Activated CD4-positive, alpha-beta T cell treated with anti-CD3 and anti-CD28 coated beads, Interleukin-2, amount 50 U/mL, for 4 hours (primary cell): ENCODE measurements at places on chromosomes 1 and 21.

GRCh38 chr1:242449661-242450060 is 74.8 kb downstream of the PLD5 start:
- no peak for DNase-seq

GRCh38 chr21:37445228-37445627 is 78.7 kb downstream of the DYRK1A start:
- no peak for DNase-seq

DNA sequence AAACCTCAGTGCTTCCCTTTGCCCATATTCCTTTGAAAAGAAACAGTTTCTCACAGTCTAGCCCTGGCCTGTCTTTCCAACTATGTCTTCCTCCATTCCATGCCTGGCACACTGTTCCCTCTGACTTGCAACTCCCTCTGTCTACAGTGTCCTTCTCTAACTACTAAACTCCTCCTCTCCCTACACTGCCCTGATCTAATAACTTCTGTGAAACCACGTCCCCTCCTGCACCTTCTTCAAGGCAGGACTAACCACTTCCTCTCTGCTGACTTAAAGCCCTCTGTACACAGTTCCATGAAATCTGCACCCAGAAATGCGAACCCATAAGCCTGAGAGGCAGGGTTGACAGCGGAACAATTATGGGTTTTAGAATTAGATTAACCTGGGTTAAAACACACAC is 62.2 kb upstream of the ATP1B1 start:
- peak; percentile 6 for DNase-seq

DNA sequence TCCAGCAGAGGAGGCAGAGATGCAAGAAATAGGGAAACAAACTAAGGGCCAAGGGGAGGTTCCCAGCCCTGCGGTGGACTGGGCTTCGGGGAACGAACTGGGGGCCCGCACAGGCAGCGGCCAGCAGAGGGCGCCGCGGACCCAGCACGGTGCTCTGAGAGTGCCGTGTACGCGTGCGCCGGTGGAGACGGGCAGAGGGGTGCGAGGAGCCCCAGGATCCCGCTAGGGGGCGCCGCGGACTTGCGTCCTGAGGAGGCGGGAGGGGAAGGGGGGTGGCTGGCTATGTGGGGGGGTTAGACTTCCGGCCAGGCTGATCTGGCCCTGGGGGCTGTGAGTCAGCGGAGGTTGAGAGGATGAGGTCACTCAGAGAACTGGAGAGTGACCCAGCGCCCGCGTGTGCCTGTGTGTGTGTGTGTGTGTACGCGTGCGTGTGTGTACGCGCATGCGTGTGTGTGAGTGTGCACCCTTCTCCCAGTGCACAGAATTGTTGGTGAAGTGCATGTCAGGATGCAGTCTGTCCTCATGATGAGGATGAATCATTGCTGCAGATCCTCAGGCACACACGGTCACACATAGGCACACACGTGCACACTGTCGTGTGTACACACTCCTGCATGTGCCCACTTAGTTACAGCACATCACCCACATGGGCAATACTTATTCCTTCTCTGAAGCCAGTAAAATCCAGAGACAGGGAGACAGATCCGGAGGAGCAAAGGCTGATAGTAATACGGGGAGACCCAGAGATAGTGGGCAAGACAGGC is 17.0 kb downstream of the NES start:
- DNase-seq: peak; percentile 87

- no peak for DNase-seq
These were observed 66.0 kb upstream of the TINAGL1 start for GRCh38 chr1:31510304-31510703.

GRCh38 chr1:3604997-3605823 is 6.1 kb downstream of the MEGF6 start:
- no peak for DNase-seq
